ENCODE measurements at places on chromosomes 2 and 18.

DNA sequence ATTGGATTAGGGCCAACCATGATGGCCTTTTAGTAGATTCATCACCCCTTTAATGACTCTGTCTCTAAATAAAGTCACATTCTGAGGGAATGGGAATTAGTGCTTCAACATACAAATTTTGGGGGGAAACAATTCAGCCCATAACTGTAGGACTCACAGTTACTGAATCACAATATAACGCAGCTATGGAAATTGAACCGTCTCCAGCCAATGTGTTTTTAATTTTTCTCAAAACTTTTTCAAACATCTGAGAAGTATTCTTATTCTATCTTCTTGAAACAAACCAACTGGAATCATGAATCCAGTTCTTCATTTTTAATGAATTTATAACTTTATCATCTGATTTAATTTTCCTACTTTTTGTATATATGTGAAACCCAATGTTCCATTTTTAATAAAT is 373.1 kb upstream of the SYT4 start:
- no peak for DNase-seq

DNA sequence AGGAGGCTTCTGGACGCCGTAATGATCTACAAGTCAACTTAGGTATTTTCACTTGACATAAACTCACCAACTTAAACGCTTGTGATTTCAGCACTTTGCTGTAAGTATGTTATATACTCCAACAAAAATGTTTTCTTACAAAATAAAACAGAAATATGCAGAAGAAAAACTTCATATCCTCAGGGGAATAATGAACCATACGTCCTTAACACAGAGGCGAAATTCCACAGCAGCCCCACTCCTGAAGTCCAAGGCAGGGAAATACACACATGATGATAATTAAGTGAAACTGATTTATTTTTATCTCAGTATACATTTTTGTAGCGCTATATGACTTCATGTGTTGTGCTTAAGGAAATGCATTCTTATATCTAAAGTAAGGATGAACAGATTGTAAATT is 335.4 kb upstream of the VWC2L start:
- DNase-seq: peak; percentile 81

GRCh38 chr2:241617431-241618154 is 19.4 kb downstream of the THAP4 start:
- DNase-seq: no peak

GRCh38 chr18:32303400-32303799 is 113.6 kb downstream of the MEP1B start:
- DNase-seq: no peak

GRCh38 chr18:62106271-62106670 is 80.6 kb downstream of the PIGN start:
- DNase-seq: no peak

GRCh38 chr2:45315861-45316260 is 295.2 kb downstream of the SRBD1 start:
- peak; percentile 38 for DNase-seq

- no peak for DNase-seq
These were observed 53.5 kb upstream of the CERS6 start for GRCh38 chr2:168402531-168402930.

GRCh38 chr2:144592500-144593256 is 72.8 kb upstream of the ZEB2 start:
- no peak for DNase-seq

DNA sequence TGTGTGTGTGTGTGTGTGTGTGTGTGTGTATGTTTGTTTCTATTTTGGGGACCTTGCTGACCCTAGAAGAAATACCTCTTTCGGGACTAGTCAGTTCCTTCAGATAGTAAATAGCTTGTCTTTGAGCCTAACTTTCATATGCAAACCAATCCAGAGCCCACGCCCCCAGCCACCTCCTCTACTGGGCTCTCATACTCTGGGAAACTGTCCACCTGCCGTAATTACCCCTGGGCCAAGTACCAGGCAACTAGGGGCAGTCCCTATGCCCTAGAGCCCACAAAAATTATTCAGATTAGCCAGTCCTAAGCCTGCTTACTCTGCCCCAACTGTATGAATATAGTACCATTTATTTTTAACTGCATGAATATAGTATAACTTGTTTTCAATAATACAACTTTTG is 970.4 kb downstream of the EPHA4 start:
- no peak for DNase-seq

GRCh38 chr2:171615069-171615468 is 72.2 kb upstream of the DYNC1I2 start:
- no peak for DNase-seq

- no peak for DNase-seq
These were observed at the start of gene QPCT for GRCh38 chr2:37344453-37345361. Gene QPCT, plus strand, starts transcription at chr2:37344630. Its CDS starts 102 bp downstream, at chr2:37344732.

GRCh38 chr2:67881816-67882215 is 181.0 kb downstream of the C1D start:
- DNase-seq: no peak

DNA sequence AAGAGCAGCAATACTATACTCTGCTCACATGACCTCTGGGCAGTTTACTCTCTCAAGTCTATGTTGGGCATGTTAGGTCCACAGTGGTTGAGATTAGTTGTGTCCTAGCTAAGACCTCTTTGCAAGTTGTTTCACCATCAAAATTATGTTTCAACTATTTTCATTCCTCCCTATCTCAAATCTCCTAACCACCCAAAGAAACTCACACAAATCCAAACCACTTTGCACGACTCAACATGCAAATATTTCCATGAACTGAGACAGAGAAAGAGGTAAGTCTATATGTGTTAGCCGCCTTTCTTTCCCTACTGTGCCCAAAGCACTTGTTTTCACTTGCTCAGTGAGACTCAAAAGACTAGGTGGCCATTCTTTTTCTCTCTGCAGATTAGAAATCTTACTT is 546.8 kb downstream of the TNS1 start:
- no peak for DNase-seq

GRCh38 chr18:31398191-31398590 is 21.6 kb downstream of the DSG4 start:
- DNase-seq: no peak

- DNase-seq: no peak
These were observed 23.8 kb upstream of the YWHAQ start for GRCh38 chr2:9654452-9655100.

- no peak for DNase-seq
These were observed 178.9 kb downstream of the LNPK start for GRCh38 chr2:175823002-175823706.

DNA sequence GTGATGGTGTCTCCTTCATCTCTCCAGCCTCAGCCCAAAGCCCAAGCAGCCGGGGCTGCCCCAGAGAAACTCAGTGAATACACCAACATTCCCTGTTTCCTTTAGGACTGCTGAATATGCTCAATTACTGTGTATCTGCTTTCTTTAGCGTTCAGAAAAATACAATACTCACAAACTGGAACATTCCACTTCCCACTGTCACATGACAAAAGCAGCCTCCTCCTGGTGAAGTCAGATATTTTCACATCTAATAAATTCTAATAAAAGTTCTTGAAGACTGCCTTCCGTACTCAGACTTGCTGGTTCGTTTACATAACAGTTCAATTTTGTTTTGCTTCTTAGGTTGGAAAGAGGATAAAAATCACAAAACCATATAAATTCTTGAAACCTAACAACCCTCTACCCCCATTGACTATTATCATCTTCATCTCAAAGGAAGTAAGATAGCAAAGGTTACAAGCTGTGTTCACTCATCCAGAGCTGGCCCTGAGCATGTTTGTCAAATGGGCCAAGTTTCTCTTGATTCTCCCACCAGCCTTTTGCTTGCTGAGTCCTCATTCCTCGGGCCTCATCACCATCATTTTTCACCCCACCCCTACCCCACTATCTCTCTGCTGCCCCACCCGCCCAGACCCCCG is 190.8 kb upstream of the HNRNPA3 start:
- DNase-seq: no peak

DNA sequence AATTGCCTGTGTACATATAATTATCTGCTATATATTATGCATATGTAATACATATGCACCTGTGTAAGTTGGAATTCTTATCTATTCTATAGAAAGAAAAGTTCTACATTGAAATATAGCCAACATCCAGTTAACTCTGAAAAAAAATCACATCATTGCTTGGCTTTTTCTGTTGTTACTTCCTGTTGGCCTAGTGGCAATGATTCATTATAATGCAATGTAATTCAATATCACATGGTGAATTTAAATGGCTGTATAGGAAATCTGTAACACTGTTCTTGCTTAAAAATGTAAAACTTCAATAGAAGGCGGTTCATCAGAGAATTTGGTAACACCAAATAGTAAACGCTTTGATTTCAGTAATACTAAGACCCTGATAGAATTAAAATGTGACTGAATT is 44.5 kb upstream of the MAP4K3 start:
- DNase-seq: peak; percentile 45

GRCh38 chr2:241635756-241636155 is 1.2 kb downstream of the THAP4 start:
- DNase-seq: no peak

DNA sequence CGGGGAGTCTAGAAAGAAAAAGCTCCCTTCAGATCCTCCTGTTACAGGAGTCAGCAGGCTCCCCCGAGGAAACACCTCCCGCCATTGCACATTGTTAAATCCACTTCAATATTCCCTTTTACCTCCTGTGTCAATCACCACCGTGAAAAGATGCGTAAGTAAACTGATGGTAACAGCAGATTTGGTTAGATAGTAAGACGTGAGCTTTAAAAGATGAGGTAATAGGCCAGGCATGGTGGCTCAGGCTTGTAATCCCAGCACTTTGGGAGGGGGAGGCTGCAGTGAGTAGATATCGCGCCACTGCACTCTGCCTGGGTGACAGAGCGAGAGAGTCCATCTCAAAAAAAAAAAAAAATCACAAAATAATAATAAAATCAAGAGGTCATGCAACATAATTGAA is 15.2 kb upstream of the NCL start:
- DNase-seq: no peak

DNA sequence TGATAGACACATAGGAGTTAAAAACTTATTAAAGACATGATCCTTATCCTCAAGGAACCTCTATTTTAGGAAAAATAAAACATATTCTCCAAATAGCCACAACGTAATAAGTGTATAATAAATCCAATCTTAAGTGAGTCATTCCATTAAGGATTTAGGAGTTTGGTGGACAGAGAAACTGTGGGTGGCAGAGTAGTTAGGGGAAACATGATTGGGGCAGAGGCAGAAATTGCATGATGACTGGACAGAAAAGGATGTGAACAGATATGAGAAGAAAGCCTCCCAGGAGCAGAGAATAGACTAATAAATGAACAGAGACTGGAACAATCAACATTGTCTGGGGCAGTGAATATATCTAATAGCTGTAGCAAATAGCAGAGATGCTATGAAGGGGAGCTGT is 48.1 kb upstream of the SIGLEC15 start:
- peak; percentile 80 for DNase-seq

DNA sequence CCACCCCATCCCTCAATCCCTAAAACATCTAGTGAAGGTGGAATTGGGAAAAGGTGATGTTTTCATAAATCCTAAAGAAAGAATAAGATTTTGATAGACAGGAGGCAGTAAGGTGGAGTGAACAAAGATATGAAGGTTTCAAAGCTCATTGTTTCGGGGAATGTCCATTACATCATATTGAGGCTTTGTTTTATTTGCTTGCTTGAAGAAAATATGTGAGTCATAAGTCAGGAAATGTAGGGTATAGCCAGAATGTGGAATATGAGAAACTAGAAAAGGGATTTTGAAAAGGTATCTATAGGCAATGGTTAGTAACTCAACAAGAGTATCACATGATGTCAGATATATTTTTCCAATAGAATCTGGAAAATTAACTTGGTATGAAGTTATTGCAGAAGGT is 1178.5 kb upstream of the ACVR2A start:
- DNase-seq: no peak

DNA sequence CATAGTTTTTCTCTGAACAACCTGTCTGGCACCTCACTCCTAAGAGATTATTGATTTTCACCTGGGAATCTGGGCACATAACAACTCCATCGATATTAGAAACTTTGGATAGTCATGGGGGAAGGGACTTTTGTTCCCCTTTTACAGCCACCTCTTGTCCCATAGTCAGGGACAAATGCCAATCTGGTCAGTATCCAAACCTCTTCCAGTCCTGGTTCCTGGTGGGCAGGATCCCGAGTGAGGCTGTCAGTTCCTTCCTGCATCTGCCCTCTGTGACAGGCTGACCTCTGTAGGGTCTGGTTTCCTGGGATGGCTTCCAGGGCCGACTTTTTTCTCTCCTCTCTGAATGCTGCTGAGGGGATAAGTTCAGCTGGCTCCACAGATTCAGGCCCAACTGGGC is 11.0 kb downstream of the KIF5C start:
- no peak for DNase-seq

DNA sequence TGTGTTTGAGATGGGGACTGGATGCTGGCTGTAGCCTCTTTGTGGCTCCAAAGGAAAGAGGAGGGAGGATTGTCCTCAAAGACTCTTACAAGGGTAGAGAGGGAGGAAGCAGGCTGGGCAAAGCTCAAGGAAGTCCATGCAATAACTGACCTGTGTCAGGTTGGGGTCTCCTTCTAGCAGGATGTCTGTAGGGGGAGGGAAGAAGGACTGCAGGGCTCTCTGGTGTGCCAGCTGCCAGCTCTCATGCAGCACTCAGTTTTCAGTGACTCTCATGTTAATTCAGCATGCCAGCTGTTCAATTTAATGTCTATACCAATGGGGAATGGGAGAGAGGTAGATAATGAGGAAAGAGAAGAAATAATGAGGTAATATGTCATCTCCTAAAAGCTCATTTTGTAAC is 85.3 kb upstream of the RANBP2 start:
- DNase-seq: no peak

DNA sequence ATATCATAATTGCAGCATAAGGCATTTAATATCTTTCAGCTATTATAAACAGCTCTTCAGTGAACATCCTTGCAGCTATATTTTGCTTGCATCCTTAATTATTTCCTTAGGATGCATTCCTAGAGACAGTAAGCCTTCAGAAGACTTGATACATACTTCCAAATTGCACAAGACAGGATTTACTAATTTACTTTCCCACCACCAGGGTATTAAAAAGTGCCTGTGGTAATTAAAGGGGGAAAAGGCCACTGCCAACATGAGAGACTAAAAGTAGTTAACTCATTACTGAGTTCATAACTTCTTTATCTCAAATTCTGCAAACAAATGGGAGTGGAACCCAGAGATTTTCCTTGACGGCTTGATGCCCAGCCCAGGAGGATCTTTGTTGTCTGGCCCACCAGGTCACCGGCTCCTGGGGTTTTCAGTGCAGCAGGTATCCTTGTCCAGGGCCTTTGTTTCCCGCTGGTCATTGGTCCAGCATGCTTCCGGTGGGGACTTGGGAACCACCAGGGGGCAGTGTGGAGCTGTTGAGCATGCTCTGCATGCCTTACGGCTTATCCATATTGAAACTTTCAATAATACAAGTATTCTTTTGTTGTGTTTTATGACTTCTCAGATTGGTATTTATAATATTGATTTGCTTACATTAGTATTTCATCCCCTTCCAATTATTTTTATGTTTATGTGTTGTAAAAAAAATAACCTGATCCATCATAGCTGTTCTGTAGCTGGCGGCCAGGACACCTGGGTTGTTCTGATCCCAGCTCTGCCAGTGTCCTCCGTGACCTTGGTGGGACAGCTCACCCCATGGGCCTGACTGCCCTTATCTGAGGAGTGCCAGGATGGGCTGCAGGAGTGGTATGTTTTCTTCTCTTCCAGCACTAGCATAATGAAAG is 61.4 kb downstream of the TGOLN2 start:
- DNase-seq: peak; percentile 34

- DNase-seq: no peak
These were observed 925.5 kb downstream of the SLC4A3 start for GRCh38 chr2:220552790-220553535.

GRCh38 chr2:238709325-238710025 is 138.4 kb upstream of the TWIST2 start:
- no peak for DNase-seq

GRCh38 chr2:41194230-41194629 is 742.3 kb upstream of the SLC8A1 start:
- peak; percentile 15 for DNase-seq

Data from fibroblast of skin of left quadriceps (primary cell).